ENCODE measurements at places on chromosomes 7 and 10.
A peak's percentile ranks its signal among the peaks of the same experiment; 100 is the strongest.

GRCh38 chr7:131546583-131547141 is 9.8 kb downstream of the PODXL start:
- DNase-seq = peak; percentile 17

GRCh38 chr7:88670536-88670935 is 89.0 kb upstream of the ZNF804B start:
- no peak for DNase-seq

- DNase-seq = no peak
Observed at GRCh38 chr10:101134299-101135127, 3.4 kb downstream of the TLX1 start.

DNA sequence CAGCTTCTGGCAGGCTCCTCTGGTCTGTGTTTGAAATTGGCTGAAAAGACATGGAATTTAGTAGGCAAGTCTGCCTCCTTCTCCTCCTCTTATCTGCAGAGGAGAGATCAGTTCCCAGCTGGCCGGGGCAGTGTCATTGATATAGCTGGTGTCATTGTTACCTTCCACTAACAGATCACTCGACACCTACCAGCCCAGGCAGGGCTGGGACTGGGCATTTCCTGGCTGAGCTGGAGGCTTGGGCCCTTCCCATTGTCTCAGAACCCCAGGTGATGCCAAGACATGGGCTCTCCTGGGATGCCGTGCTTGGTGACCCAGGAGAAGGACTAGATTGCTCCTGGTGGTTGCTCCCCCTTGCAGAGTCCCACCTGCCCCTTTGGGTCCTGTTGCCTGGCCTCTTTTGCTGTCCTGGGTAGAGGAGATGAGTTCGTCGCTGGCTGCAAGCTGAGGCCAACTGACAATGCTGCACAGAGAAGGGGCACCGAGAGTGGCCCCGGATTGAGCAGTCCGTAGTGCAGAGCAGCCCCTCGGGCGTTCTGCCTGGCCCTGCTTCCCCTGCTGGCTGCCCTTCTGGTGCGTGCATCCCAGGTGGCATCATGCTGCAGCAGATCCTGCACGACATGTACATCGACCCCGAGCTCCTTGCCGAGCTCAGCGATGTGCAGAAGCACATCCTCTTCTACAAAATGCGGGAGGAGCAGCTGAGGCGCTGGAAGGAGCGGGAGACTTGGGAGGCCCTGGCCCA is at the start of gene SH2D4B:
Gene SH2D4B (plus strand): TSS at position 167 of the 745 bp plus-strand sequence. CDS start 430 bp downstream, at position 597.
- no peak for DNase-seq

- DNase-seq = no peak
Observed at GRCh38 chr7:150967349-150967748, 10.8 kb downstream of the KCNH2 start.

DNA sequence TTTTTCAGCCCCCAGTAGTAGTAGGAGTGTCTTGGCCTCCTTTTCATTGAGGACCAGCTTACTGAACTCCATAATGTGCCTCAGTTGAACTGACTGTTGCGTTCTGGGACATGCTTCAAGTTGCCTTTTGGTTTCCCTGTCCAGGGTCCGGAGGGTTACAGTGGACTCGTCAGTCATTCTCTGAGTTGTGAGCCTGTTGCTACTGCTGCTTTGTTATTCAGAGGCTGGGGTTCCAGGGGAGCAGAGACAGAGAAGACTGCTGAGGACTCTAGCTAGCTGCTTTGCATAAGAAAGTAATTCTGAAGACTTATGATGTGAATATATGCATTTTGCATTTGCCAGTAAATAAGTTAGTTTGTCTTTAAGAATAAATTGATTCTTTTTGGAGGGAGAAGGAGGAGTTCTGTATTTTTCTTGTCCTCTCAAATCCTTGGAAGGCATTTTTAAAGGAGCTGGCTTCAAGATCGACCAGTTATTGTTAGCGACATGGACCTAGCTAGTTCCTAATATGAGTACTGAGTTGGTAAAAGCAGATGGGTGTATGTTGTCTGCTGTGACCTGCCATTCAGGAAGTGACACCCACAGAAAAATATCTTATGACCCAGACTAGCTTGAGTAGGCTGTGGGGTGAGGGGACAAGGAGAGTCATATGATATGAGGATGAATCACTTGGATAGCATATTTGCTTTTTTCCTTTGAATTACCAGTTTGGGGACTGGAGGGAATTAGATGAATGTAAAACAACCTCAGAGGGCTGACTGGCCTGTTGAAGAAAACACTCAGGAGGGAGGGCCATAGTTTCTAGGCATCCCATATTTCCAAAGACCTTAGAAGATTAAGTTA is 8.3 kb downstream of the PI4K2A start:
- no peak for DNase-seq

DNA sequence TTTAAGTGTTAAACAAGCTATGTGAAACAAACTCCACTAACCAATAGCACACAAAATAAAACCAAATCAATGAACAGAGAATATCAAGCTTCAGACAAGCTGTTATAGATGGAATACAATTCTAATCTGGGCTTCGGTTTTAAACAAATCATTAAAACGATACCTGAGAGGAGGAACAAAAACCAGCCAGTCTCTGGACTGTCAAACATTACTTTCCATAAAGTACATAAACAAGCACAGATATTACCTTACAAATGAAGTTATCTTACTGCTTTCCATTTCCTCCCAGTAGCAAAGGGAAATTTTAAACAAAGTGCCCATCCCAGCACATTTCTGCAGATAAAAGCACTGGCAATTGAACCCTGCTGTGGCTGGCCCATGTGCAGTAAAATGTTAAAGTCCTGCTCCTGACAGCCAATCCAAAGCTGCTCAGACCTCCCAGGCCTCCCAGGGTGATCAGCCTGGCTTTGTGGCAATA is 128.0 kb downstream of the NRCAM start:
- no peak for DNase-seq

DNA sequence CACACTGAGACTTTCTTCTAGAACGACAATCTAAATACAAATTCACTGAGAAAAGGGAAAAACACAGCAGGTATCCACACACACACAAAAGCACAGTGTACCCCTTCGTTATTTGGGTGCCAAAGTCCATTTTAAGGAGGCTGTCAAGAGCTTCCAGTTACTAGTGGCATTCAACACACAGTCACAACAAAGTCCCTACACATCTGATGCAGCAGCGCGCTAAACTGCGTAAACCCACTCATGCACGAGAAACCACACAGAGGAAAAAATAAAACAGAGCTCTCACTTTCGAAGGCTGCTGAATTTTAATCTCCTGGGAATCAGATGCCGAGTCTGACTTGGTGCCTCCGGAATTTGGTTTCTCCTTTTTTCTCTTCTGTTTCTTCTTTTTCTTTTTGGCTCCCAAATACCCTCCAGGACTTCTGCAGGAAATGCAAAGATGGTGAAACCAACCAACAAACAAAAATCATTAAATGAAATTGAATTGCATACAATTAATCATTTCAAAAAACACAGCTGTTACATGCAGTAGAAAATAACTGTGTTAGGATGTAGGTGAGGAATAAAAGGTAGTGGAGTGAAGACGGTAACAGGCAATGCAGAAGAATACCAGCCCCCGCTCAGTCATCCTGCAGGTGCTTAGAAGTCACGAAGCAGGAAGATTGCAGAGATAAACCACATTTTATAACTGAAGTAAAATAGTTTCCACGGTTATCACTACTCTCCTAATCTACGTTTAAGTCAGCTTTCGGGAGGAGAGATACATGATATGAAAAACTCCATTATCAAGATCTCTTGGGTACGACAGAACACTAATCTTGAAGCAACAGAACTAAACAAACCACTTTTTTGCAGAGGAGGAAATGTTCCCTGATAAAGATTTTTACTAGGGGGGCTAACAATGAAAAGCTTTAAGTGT is 27.1 kb downstream of the NMT2 start:
- peak; percentile 10 for DNase-seq

- no peak for DNase-seq
Observed at GRCh38 chr10:73424478-73424877, 8.9 kb downstream of the MSS51 start.

DNA sequence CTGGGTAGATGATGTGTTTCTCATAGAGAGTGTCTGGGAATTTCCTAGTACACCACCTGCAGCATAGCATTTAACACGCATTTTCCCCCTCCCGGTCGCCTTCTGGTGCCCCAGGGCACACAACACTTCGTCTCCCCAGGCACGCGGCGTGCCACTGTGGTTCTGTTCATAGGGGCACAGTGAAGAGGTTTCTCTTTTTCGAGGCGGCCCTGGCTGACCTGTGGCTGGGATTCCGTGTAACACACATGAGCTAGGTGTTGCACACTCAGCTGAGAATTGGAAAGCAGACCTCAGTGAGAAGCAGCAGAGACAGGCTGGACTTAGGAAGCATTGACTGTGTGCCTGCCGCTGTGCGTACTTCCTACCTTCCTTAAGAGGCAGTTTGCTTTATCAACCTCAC is 214.3 kb upstream of the SHH start:
- no peak for DNase-seq

GRCh38 chr10:109149666-109150350 is 773.5 kb downstream of the XPNPEP1 start:
- no peak for DNase-seq

DNA sequence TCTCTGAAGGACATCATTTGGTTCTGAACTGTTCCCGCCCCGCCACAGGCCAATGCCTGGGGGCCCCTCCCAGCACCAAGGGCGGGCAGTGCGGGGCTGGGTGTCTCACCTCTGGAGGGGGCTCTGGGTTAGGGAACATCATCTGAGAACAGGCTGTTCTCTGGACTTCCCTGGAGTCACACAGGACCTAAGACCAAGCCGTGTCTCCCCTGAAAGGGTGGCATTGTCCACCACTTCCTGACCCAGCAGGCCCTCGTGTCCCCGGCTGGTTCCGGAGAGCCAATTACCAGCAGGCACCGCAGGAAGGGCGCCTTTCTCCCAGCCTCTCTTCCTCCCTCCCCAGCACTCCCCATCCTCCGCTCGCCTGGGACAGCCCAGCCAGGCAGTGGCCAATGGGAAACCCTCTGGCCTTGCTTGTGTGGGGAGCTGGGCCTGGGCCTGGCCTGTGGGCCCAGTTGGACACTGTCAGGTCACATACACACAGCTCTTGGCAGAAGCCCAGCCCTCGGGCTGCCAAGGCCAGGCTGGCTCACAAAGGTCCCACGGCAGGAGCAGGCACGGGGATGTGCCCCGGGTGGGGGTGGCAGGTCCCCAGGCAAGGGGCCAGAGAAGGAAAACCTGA is 119.5 kb downstream of the SPDYE5 start:
- no peak for DNase-seq

DNA sequence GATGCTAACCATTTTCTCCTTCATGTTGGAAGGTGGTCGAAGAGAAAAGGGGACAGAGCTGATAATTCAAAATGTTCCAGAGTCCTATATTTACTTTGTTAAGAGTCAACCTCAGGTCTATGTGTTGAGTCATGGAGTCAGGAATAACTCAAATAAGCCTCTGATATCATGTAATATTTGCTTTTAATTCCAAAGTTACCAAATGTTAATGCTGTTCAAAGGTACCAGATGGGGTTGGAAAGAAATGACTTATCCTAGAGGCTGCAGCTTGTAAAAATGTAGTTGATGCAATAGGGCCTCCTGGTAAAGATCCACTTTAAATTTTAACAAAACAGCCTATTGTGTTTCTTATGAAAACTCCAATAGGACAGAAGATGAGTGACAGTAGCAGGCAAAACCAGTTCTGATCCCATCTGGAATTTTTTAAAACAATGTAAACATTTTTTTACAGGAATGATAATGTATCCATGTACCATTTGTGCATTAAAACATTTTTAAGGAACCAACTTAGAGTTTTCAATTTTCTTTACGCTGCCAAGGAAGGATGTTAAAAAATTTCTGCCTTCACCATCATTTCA is 218.2 kb downstream of the ANK3 start:
- DNase-seq = no peak

GRCh38 chr10:128058106-128058749 is 68.0 kb downstream of the MKI67 start:
- DNase-seq = no peak

GRCh38 chr7:25949736-25950487 is 202.1 kb upstream of the NFE2L3 start:
- no peak for DNase-seq

- no peak for DNase-seq
Observed at GRCh38 chr7:6500691-6501090, 50.6 kb downstream of the GRID2IP start.

GRCh38 chr7:36209814-36210183 is 56.7 kb downstream of the EEPD1 start:
- DNase-seq = no peak

All from stimulated activated CD4-positive, alpha-beta T cell treated with anti-CD3 and anti-CD28 coated beads, Interleukin-12 subunit alpha, Interleukin-12 subunit beta, amount 100 ng/mL, for 4 hours (primary cell).